Esophagus squamous epithelium (tissue), 5 donors: ENCODE measurements at places on chromosomes 12 and 14.

GRCh38 chr14:104706733-104707607 is 17.1 kb upstream of the ADSS1 start:
- no peak for DNase-seq

GRCh38 chr12:89350630-89351488 is 1.4 kb downstream of the DUSP6 start:
- DNase-seq: no peak

DNA sequence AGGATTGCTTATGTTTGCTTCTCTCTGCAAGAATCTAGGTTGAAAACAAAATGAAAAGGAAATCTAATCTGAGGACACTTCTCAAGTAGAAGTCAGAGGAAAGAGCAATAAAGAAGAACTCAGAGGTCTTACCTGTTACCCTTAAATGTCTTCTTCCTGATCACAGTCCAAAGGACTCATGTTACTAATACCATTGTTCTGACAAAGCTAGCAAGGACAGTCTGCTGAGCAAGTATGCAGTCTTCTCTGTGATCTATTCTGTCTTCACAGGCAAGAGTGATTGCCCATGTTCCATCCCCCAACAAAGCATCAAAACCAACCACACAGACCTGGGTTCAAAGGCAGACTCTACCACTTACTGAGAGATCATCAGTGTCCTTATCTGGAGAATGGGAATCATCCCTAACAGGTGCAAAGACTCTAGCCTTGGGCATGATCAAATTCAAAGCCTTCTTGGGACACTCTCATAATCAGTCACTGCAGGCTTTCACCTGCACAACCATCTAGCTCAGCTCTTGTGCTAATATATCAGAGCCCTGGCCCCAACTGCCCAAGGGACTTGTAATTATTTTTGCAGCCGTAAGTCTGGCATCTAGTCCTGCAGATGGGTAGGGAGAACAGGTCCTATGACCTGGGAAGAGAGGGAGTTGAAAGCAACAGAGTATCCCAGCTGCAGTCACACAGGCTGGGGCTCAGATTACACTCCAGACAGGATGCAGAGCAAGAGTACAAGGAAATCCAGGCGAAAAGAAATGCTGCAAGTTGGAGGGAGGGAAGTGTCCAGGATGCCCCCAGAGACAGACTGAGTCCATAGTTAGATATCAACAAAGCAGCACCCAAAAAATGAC is 97.9 kb upstream of the NUDT4 start:
- no peak for DNase-seq

GRCh38 chr12:32944195-32944594 is 47.6 kb upstream of the PKP2 start:
- DNase-seq: no peak

DNA sequence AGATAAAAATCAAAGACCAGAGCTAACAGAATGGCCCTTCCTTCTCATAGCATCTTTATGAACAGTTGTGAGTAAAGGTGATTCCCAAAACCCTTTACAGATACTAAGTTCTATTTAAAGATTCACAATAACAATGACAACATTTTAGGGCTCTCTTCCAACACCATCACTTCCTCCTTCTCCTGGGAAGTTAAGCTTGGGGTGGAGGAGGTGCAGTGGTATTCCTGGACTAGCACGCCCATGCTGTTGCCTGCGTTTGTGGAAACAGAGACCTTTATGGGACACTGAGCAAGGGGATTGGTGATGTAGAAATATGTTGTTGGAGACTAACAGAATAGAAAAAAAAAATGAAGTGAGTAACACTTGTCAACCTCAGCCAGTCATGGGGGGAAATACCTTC is 22.5 kb downstream of the SYNE2 start:
- no peak for DNase-seq

DNA sequence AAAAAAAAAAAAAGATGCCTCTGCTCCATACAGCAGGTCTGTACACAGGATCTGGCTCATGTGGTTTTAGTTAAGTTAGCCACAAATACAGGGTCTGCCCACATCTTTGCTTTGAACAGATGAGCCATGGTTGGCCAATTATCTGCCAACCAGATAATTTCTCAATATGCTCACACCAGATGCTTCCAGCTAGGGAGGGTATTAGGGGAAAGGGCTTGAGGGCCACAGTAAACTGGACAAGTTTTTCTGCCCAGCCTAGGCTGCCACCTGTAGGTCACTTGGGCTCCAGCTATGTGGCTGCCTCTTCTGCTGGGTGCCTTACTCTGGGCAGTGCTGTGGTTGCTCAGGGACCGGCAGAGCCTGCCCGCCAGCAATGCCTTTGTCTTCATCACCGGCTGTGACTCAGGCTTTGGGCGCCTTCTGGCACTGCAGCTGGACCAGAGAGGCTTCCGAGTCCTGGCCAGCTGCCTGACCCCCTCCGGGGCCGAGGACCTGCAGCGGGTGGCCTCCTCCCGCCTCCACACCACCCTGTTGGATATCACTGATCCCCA is 776 bp downstream of the RDH5 start:
- DNase-seq: no peak

DNA sequence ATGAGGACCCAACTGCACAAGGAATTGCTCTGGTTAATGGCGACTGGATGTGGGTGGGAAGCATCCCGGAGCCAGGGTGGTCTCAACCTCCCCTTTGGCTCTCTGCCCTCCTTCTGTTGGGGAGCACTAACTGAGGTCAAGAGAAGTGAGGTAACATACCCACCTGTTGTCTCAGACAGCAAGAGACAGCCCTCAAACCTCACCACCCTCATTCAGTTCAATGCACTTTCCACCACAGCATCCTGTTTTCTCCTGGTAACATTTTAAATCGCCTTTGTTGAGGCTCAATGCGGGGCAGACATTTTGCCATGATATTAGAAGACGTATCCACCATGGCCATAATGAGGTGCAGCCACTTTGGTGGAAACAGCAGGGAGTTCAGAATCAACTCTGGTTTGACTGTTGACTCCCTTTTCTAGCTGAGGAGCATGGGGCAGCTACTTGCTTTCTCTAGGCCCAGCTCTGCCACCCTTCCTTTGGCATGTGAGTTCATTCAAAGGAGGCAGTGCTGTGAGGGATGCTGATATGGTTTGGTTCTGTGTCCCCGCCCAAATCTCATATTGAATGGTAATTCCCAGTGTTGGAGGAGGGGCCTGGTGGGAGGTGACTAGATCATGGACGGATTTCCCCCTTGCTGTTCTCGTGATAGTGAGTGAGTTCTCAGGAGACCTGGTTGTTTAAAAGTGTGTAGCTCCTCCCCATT is 338.6 kb downstream of the PCNX1 start:
- DNase-seq: no peak

- no peak for DNase-seq
Measured at GRCh38 chr12:2283916-2284315, 231.1 kb downstream of the CACNA1C start.

DNA sequence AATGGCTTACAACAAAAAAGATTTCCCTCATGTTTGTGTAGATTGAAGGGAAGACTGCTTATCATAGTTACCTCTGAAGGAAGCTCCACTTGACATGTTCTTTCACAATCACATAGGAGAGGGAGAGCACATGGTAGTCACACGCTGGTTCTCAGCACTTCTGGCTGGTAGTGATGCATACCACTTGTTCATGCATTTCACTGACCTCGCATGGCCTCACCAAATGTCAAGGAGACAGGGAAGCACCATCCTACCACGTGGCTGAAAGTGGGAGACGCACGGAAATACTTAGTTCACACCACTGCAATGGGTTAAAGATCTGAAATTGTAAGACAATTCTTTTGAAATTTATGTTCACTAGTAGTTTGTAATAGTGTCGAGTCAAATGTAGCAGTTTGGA is 74.0 kb downstream of the PDE3A start:
- no peak for DNase-seq

DNA sequence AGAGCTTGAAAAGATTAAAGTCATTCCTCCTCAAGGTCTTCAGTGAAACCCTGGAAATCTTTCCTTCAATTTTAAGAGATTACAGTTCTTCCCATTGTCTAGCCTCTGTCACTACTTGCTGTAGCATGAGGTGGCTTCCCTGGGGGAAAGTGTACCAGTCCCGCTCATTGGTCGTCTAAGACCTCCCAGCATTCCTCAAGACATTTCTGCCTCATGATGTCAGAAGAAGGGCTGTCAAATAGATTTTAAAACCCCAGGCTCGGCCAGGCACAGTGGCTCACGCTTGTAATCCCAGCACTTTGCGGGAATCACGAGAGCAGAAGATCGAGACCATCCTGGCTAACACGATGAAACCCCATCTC is 46.7 kb downstream of the SMUG1 start:
- DNase-seq: no peak

DNA sequence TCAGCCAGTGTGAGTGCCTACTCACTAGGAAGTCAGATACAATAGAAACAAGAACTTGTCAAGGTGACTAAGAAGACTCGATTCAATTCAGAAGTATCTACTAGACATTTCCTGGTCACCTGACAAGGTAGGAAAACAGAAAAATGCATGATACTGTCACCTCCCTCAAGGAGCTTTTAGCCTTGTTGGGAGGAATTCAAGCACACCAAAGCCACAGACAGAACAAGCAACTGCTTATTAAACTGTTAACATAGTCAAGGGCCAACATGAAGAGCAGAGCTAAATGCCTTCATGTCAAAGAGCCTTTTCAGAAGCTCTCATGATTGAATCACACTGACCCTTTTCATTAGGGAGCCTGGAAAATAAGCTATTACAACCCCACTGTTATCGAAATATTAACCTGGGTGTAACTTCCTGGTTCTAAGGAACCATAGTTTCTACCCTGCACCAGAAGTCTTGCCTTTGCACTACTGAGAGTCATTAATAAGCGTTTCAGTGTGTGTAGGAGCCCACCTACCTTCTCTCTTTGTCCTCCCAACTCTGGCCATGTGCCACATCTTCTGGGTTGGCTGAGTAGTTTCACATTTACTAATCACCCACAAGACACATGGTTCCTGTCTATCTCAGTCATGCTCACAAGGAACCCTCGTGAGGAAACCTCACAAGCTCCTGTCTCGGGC is 31.0 kb upstream of the LGALS3 start:
- no peak for DNase-seq

- no peak for DNase-seq
Measured at GRCh38 chr12:62933220-62933601, 1.7 kb downstream of the PPM1H start.

DNA sequence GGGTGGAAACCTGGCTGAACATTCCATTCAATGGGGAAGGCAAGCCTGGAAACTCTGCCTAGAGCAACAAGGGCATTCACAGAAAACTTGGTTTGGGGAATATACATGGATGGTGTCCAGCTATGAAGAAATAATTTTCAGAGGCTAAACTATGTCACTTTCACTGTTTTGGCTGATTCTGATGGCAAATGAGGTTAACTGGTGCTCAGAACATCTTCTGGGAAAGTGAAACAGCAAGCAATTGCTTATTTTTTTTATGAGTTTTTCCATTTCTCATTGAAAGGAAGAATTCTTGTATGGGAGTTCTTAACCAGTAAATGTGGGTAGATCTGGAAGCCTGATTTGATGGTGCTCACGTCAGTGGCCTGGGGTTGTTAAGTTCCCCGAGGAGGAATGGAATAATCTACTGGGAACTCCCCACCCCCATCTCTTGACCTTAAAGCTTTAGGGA is 132.8 kb upstream of the BTG1 start:
- DNase-seq: no peak

DNA sequence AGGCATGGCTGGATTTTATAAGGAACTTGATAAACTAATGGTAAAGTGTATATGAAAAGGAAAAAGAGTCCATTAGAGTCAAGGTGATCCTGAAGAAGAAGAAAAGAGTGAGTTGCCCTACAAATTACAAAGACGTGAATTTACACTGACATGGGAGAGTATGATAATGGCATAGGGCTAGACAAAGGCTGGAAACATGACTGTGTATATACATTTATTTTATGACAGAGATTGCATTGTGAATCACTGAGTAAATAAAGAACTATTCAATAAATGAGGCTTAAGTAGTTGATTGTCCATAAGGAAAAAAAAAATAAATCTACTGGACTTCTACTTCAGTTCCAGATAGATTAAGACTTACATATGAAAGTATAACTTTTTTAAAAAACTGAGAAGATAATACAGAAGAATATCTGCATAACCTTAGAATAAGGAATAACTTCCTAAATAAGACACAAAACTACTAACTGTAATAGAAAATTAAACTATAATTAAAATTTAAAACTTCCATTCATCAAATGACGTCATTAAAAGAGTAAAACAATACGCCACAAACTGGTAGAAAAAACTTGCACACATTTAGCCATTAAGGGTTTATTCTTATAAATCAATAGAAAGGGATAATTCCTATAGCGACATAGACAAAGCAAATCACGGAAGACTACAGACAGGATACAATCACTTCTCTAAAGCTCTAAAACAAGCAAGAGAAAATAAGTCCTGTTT is 278.5 kb downstream of the NOVA1 start:
- DNase-seq: no peak

- no peak for DNase-seq
Measured at GRCh38 chr14:77023001-77023996, 5.2 kb downstream of the IRF2BPL start.

DNA sequence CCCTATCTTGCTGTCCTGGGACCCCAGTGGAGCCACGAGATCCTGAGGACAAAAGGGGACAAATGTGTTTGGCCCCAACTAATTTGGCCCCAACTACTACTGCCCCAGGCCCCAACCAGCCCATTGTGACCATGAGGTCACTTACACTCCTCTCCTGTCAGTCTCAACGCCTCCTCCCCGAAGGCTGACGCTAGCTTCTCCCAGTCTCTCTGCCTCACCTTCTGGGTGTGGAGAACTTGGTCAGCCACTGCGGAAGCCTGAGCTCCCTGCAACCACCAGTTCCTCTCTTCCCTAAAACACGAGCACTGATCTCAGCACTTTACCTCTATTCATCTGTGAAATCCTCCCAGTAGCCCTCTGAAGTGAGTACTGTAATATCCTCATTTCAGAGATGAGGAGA is 13.3 kb downstream of the FAM181A start:
- no peak for DNase-seq

GRCh38 chr12:121996050-121996944 is 25.4 kb upstream of the BCL7A start:
- DNase-seq: no peak

GRCh38 chr12:103915306-103915705 is 14.9 kb upstream of the HSP90B1 start:
- DNase-seq: no peak

DNA sequence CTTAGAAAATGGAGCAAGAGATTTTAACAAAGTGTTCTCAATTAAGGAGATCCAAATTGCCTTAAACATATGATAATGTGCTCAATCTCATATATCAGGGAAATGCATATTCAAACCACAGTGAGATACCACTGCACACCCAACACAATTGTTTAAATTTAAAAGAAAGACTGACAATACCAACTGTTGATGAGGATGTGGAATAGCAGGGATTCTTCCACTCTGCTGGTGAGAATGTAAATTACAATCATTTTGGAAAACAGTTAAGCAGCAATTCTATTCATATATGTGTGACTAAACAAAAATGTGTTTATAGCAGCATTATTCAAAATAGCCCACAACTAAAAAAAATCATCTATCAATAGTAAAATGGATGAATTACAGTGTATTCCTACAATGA is 144.2 kb downstream of the KICS2 start:
- DNase-seq: no peak

GRCh38 chr12:30345744-30346471 is 349.8 kb downstream of the IPO8 start:
- DNase-seq: no peak

- no peak for DNase-seq
Measured at GRCh38 chr12:110760204-110760609, 17.5 kb upstream of the PPP1CC start.
